Natural killer cell treated with Interleukin-12 subunit alpha and Interleukin-12 subunit beta and Interleukin-15 and Interleukin-18, amount 100 ng/mL, for 72 hours (primary cell): ENCODE measurements at places on chromosomes 3 and 15. TPM values are rescaled to one million over a fixed set of nuclear protein-coding genes. Genes with fewer than 3 reads are reported as not detected.

CLDN11 gene
- total RNA-seq, result not detected

MB21D2 gene
- total RNA-seq, result 1.7 TPM

RTP3 gene
- not detected for total RNA-seq

DLL4 gene
- total RNA-seq, result 0.17 TPM

REC114 gene
- not detected for total RNA-seq

SPINK8 gene
- not detected for total RNA-seq

LRRK1 gene
- total RNA-seq, result 0.70 TPM

CPB1 gene
- not detected for total RNA-seq

SLC15A2 gene
- total RNA-seq, result 0.43 TPM

ABHD14A gene
- 8.7 TPM for total RNA-seq

FAIM gene
- 6.8 TPM for total RNA-seq

PLSCR1 gene
- total RNA-seq, result 80.2 TPM

PDZRN3 gene
- total RNA-seq, result not detected

GOLGA6D gene
- total RNA-seq, result not detected

HTR3E gene
- not detected for total RNA-seq

CYP19A1 gene
- total RNA-seq, result not detected

IL17RC gene
- total RNA-seq, result 0.92 TPM
